ENCODE measurements at places on chromosomes 11 and 22.

- no peak for DNase-seq
These were observed 40.2 kb upstream of the ACCSL start for GRCh38 chr11:44007481-44008087.

DNA sequence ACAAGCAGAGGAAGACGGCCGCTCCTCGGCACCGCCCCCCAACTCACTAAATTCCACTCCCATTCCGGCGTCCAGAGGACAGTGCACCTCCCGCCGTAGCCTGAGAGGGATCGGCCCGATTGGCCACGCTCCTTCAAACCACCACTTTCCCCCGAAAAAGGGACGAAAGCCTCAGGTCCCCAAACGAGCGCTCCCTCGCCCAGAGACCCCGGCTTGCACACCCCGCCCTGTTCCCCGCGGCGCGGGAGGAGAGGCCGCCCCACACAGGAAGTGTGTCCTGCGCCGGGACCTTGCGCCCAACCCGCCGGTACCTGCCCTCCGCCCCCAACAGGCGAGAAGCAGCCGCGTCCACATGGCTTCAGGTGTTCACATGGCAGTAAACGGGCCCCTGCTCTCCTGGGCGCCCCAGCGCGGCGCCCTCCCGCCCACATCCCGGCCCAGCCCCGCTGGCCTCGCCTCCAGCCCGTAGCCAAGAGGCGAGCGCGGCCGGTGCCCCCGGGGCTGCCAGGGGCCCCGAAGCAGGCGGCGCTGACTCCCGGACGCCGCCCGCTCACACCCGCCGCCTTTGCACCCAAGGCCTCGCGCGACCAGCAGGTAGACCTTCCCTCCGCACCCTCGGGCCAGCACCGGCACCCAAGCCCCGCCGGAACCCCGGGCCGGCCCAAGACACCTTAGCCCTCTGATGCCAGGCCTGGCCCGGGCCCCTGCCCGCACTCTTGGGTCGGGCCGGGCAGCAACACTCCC lies 849 bp downstream of the TCF20 start:
- DNase-seq = peak; percentile 33

GRCh38 chr22:35148381-35148780 lies 82.4 kb downstream of the ISX start:
- DNase-seq = no peak

DNA sequence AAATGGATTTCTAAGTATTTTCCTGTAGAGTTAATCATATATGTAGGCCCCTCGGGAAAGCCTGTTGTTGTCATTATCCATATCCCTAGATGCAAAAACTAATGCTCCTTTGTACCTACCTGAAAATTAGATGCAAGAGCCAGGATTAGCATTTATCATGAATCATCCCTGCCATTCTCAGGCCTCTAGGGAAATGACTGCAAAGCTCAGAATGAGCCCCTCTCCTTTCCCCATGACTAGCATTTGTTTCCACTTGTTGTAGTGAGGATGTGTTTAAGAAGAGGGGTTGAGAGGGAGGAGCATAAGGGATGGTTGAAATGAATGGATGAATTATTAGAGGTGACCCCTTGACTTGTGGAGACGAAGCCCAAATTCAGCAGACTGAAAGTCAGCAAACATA lies 537.9 kb downstream of the NTM start:
- DNase-seq = no peak

- no peak for DNase-seq
These were observed 890 bp upstream of the GLYATL1 start for GRCh38 chr11:58938398-58938797.

GRCh38 chr11:73468590-73469161 lies 92.5 kb downstream of the RELT start:
- no peak for DNase-seq

GRCh38 chr11:33747979-33748378 lies 11.8 kb upstream of the CD59 start:
- DNase-seq = no peak

DNA sequence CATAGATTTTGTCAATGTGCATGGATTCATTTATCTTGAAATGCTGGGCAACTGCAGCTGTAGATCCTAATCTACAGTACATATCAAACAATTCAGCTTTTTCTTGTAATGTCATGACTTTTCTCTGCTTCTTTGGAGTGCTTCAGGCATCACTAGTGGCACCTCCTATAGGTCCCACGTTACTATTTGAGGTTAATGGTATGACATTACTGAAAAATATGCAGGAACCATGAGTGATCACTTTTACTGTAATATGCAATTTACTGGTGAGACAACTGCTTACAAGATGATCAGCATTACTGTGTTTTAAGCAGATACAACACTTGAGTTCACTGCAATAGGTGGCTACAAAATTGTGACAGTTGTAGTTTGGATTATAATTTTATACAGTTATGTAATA lies 3.0 kb downstream of the CENATAC start:
- no peak for DNase-seq

GRCh38 chr11:77752516-77752915 lies 68.0 kb downstream of the RSF1 start:
- DNase-seq = no peak

DNA sequence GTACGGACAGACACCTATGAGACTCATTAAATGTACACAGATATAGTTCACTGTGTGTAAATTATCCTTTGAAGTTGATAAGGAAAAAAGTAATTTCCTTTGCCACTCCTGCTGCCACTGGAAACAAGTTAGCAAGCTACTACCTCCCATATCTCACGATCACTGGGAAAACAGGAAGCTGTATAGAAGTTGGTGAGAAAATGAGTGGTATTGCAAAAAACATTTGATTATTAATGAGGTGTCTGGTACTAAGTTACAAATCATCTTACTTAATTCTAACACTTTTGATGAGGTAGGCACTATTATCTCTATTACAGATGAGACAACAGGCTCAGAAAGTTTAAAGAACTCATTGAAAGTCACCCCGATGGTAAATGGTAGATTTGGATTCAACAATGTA lies 68.5 kb downstream of the GAB2 start:
- DNase-seq = no peak

GRCh38 chr11:12160680-12161079 lies 50.3 kb downstream of the MICAL2 start:
- DNase-seq = no peak

DNA sequence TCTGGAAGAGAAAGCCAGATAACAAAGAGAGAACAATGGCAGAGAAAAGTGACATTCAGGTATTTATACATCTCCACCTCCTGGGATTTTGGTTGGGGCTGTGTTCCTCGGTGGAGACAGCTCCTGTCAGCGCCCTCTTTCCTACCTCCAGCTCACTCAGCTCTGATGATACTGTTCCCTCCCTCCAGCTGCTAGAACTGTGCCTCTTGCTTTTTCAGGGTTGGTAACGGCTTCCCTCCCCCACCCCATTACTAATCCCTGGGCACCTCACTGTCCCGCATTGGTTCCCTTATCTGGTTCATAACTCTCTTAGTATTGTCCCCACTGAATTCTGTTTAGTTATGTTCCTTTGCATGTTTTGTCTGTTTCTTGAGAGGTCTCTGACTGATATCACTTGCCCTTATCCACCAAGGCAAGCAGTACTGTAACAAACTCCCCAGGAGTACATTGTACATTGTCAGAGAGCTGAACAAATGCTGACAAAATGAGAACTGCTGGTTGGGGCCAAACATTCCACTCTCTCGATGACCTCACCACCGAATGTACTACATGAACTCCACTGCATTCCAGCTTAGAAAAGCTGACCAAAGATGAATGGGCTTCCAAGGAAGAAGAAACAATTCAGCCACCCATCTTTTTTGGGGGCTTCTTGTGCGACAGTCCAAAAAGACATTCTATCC lies 5.7 kb upstream of the FBXO3 start:
- DNase-seq = no peak

DNA sequence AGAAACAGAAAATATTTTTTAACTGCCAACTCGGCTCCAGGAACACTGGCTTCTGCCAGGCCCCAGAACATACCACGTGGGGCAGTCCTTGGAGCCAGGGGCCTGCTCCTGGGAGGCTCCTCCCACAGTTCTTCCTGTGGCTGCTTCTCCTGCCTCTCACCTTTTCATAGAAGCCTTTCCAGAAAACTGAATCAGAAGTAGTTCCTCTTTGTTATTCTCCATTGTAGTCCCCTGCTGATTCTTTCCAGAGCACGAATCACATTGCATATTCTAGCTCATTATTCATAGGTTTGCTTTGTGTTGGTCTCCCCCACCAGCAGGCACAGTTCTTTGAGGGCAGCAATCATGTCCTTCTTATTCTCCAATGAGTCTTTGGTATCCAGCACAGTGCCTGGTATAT lies 106.0 kb downstream of the EFCAB6 start:
- no peak for DNase-seq

DNA sequence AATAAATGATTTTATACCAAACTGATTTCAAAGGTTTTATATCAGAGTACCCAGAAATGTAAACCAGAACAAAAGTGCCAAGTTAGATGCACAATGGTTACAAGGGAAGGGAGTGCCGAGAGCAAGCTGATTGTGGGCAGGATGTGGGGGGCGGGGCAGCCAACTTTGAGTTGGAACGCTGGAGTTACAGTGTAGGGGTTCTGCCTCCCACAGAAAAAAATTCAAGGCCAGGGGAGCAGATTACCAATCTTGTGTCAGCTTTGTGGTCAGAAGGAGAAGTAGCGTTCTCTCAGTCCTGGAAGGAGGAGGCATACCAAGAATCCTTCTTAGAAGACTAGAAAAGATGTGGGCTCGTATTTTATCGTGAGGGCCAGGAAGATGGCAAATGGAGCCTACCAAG lies 15.9 kb upstream of the POU2AF2 start:
- no peak for DNase-seq

GRCh38 chr11:72738199-72739141 lies 13.7 kb downstream of the ARAP1 start:
- DNase-seq = no peak

- DNase-seq = peak; percentile 77
These were observed at the start of gene NFRKB for GRCh38 chr11:129895126-129896041. TSS of gene NFRKB (minus strand) at chr11:129895578. CDS start at chr11:129892849, 2,729 bp downstream.

DNA sequence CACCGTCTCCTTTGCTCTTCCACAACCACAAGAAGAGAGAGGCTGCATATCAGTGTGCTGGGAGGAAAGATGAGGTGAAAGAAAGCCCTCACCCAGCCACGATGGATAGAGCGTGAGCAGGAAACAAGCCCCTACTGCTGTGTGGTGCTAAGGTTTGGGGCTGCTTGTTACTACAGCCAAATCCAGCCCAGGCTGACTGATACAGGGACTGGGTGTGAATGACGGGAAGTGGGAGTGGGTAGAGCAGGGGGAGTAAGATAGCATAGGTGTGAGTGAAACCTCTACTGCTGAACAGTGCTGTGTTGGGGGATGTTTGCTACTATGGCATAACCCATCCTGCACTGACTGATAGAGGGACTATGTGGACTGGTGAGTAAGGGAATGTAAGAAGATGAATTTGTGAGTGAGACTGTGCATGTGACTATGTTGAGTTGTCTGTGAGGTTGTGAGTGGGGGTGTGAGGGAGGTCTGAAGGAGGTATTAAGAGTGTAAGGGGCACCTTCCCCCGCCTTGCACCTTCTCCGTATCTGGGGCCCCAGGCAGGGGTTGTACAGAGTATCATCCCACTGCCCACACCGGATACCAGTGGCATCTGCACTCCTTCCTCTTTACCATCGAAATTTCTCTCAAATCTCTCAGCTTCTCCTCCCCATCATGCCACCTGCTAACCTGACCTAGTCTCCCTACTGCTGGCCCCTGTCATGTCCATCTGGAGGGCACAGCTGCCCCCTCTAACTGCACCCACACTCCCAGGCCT lies 91.5 kb downstream of the MN1 start:
- no peak for DNase-seq

- no peak for DNase-seq
These were observed 1237.1 kb downstream of the FAM181B start for GRCh38 chr11:81496601-81497000.

DNA sequence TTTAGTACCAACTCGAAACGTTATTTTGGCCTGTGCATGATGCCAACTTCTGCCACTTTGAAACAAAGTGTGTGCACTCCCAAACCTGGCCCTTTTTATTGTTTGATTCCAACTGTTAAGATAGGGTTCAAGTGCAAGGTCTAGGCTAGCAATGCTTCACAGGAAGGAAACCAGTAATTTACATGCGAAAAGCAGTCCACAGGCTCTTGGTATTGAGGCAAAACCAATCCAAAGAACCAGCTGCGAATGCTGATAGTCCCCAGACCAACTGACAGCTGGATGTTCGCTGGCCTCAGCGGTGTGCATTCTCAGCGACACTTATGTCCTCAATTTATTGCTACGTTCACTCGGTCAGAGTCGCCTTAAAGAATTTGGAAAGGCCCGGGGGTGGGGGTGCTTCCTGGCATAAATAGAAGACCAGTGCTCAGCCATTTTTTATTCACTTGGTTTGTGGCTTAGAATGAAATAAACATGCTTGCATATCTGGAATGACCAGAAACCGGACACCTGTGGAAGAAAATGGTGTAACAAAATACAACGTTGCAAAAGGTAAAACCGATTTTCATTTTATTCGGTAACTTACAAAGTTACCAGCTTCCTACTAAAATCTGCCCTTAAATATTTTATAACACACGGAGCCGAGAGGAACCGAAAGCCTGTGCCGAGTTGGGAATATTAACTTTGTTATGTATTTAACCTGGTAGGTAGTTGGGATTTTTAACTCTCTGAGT lies 1.6 kb downstream of the CPT1A start:
- no peak for DNase-seq

- no peak for DNase-seq
These were observed 10.5 kb downstream of the TOLLIP start for GRCh38 chr11:1298695-1299492.

DNA sequence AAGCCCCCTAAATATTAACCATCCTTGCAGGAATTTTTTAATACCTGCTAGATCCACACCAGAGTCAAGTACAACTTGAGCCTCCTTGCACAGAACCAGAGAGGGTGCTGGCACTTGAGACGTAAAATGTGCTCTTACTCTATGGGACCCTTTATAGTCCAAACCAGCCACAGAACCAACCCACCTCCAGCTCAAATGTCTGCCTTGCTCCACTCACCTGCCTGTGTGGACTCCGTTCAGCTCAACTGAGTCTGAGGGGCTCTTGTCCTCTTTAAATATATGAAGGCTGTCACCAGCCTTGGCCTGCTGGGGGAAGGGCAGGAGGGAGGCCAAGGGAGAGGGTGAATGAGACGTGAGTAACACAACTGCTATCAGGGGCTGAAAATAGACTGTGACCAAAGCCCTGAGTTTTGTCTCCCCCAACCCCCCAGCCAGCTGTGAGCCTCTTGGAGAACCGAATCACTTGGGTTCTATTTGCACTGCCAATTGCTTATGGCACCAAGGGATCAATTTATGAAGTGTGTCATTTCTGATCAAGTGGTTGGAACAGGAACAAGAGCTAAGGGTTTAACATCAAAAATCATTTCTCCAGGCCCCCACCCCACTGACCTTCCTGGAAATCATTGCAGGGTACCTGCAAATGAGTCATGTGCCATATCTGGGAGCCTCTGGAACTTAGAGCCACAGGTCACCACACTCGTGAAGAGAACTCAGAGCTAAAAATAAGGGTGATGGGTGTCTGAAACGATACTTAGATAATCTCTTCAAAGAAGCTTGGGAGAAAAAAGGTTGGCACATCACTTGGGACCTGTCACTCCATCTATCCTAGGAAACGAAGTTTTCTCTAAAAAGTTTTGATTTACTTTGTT lies at the start of gene CSRP3:
TSS of gene CSRP3 (minus strand) at position 247 of the 869 bp plus-strand sequence. CDS start 9,535 bp downstream, outside the sequence.
- no peak for DNase-seq
